Stimulated activated naive CD4-positive, alpha-beta T cell treated with Interleukin-2 at 50 U/mL for 16 hours (primary cell): ENCODE measurements at places on chromosomes 1 and 21.

DNA sequence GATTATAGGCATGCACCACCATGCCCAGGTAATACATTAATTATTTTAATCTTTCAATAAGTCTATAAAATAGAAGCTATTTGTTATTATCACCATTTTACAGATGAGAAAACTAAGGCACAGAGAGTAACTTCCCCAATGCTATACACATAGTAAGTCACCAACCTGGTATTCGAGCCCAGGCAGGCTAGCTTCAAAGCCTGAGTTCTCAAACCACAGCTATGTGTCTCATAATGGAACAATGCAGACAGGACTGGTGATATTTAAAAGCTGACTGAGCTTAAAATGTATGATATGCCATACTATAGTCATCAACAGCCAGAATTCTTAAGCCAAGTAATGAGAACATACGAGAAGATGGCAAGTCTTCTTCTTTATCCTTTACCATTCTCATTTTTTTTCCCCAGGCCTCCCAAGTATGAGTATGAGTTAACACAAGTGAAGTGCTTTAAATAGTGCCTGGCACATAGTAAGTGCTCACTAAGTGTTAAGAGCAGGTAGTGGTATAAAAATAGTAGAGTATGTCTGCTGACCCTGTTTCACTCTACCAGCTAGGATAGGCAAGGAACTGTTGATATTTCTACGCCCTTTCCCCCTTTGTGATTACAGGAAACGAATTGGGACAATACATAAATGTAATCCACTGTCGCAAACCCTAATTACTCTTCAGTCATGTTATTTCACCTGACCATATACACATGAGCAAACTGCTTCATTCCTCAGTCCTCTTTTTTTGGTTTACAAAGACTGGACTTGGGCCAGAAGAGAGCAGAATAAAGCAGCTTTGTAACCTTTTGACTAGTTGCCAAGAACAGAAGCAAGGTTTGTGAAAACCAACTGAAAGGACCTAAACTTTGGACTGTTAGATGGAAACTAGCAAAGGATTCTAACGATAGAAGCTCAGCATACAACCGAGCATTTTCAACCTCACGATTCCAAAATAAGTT is 9.5 kb downstream of the EYA3 start:
- no peak for DNase-seq

GRCh38 chr1:63674865-63675419 is 81.7 kb downstream of the PGM1 start:
- no peak for DNase-seq

- no peak for DNase-seq
These were observed 231.7 kb upstream of the ZRANB2 start for GRCh38 chr1:71312545-71312944.

DNA sequence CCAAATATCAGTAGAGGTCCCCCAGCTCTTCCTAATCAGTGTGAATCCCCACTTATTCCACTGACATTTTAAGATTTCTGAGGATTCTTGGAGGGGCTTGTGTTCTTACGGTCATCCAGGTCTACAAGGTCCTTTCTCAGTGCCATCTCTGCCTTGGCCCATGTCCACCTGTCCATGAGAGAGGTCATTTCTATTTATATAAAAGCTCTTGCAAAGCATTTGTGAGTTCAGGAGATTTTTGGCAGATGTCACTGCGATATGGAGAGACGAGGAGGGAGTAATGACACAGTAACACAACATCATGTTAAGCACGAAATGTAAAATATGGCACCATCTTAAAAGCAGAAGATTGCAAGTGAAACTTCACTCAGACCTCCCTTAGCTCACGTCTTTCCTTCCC is 144.6 kb upstream of the NFIA start:
- no peak for DNase-seq

- no peak for DNase-seq
These were observed 54.9 kb downstream of the DPT start for GRCh38 chr1:168673974-168674683.

DNA sequence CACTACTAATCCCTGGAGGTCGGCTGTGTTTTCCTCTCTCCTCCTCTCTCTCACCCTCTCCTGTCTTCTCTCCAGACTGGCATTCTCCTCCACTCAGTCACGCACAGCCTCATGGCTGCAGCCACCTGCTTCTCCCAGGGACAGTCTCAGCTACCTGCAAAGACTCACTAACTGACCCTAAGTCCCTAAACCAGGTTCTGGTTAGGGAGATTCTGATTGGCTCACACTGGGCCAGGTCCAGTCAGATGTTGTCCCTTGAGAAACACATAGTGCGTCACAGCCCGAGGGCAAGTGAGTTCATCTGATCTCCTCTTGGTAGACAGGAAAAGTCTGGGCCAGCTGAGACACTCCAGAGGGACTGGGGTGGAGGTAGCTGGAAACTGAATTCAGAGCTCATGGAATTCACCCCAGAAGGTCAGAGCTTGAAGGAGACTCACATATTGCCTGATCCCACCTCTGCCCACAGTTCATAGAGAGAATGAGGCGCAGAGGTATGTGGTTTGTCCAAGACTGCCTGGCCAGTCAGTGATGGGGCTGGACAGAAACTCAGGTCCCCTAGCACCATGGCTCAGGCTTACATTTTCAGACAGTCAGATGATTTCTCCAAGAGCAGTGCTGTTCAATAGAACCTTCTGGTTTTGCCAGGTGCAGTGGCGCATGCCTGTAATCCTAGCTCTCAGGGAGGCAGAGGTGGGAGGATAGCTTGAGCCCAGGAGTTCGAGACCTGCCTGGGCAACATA is 40.4 kb upstream of the RPL11 start:
- no peak for DNase-seq

GRCh38 chr1:37159102-37159501 is 124.8 kb upstream of the GRIK3 start:
- no peak for DNase-seq

DNA sequence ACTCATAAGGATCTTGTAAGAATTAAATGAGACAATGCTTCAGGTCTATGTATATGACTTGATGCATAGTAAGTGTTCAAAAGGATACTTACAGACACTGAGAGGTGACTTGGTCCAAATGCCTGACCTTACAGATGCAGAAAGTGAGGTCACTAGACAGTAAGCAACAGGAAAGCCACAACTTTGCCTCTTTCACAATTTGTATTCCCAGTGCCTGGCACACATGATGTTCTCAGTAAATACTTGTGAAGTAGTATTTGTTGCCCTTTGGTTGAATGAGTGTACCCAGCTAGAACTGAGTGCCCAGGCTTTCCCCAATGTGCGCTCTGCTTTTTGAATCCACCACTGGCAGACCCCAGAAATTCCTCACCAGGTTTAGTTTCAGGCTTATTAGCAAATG is 105.1 kb downstream of the BEND5 start:
- no peak for DNase-seq

DNA sequence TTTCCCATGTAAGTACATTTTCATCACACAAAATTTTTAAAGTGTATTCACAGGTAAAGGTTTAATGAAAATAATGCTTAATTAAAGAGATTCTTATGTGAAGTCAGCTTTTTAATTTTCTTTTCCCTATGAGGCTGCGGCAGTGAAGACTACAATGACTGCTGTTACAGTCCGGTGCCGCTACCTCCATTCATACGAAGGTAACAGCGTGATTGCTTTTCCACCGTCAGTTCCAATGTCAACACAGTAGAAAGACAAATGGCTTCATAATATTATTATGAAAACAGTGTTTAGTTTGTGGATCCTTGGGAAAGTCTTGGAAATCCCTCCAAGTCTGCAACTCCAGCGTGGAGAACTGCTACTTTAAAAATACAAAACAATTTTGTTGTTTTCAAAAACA is 254.9 kb upstream of the NRIP1 start:
- no peak for DNase-seq

DNA sequence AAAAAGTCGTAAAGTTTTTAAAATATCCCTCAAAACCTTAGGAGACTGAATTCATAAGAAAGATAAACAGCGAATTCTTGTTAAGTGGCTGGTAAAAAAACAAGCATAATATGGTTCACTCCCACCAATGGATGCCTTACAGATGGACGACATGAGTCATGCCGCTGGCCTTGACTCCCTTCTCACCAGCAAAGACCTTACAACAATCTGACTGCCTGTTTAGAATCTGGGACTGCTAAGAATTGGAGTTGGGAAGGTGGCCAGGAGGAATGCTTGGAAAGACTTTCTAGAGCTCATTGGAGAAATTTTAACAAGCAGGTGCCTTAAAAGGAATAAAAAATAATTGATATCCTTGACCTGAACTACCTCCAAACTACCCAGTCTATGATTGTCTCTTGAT is 206.9 kb upstream of the FMN2 start:
- no peak for DNase-seq

GRCh38 chr1:13483946-13484345 is 29.9 kb downstream of the LRRC38 start:
- DNase-seq, result no peak

DNA sequence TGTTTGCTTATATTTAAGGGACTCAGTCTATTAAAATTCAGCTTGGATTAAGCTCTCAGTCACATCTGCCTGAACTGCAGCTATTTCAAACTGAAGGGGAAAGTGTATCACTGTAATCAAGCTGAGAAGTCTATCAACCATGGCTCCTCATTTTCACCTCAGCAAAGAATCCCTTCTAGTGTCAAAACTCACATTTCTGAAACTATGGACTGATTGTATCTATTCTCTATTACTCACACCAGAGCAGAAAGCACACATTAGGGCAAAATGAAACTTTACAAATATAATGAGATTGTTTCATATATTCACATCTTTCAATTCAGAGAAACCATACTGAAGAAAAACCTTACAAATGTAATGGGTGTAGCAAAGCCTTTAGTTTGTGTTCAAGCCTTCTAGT is 14.6 kb upstream of the C1orf146 start:
- no peak for DNase-seq

DNA sequence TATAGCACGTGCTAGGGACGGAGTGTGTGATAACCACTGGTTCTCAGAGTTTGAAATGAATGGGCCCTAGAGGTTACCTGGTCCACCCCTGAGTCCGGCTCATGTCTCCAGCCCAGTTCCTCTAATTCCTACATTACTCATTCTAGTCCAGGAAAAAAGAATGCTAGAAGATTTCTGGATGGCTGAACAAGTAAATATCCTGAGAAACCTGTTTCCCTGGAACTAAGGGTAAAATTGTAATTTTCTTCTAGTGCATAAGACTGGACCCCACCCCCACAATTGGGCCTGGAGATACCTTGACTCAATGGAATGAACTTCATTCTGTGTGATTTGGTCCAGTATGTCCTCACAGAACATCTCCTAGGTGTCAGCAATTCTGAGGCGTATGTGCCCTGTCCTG is 208.4 kb downstream of the TRABD2B start:
- no peak for DNase-seq

GRCh38 chr1:15953791-15954241 is 22.1 kb downstream of the ZBTB17 start:
- no peak for DNase-seq

GRCh38 chr1:180800945-180801344 is 111.8 kb upstream of the KIAA1614 start:
- DNase-seq, result no peak

GRCh38 chr1:41354956-41355355 is 6.3 kb upstream of the FOXO6 start:
- DNase-seq, result no peak

- DNase-seq, result no peak
These were observed 31.7 kb upstream of the AGO1 start for GRCh38 chr1:35851132-35851869.

DNA sequence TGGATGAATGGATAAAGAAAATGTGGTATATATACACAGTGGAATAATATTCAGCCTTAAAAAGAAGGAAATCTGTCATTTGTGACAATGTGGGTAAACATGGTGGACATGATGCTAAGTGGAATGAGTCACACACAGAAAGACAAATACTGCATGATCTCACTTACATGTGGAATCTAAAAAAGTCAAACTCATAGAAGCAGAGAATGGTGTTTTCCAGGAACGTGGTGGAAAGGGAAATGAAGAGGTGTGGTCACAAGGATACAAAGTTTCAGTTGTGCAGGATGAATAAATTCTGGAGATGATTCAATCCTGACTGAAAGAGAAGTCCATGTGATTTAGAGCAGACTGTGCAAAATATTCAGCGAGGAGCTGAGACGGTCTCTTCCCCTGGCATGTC is 56.6 kb downstream of the RYR2 start:
- DNase-seq, result no peak

- no peak for DNase-seq
These were observed 2.0 kb upstream of the ENAH start for GRCh38 chr1:225654688-225655508.

GRCh38 chr1:33721301-33721815 is 142.5 kb upstream of the HMGB4 start:
- DNase-seq, result no peak

GRCh38 chr1:224438989-224439388 is 4.4 kb upstream of the WDR26 start:
- DNase-seq, result no peak

- no peak for DNase-seq
These were observed 14.5 kb downstream of the SLC6A17 start for GRCh38 chr1:110164725-110165350.

DNA sequence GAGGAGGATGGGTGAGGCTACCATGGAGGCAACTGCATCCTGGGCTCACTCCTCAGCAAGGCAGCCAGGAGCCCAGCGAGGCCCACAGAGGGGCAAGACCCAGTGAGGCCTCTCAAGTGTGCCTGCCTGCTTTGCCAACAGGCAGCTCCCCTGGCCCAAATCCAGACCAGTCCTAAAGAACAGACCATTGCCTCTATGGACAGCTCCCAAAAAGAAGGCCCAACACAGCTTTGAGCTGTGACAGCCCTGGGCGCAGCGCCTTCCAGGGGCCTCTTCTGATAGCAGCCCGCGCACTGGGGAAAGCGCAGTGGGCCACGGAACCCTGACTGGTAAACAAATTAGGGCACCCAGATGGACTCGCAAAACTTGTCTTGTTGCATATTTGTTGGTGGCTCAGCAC is 25.5 kb downstream of the C1orf198 start:
- DNase-seq, result no peak

DNA sequence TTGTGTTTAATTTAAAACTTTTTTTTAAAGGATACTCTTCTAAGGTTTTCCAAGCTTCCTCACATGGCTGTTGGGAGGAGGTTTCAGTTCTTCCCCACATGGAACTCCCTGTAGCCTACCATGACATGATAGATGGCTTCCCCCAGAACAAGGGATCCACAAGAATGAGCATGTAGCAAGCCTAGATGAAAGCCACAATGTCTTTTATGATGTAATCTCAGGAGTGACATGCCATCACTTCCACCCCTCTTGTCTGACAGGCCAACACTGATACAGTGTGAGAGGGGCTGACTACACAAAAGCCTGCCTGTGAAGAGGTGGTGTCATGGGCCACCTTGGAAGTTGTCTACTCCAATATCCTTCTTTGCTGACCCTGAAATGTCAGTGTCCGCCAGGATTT is 32.0 kb downstream of the CD34 start:
- DNase-seq, result no peak

- DNase-seq, result no peak
These were observed 356.9 kb upstream of the RUNX1 start for GRCh38 chr21:35405981-35406380.
